IgD-negative memory B cell (primary cell): ENCODE measurements at places on chromosomes 13 and 19. TPM values are rescaled to one million over a fixed set of nuclear protein-coding genes. Genes with fewer than 3 reads are reported as not detected.

ZNF99 gene
- not detected for polyA plus RNA-seq

FXYD1 gene
- polyA plus RNA-seq: 7.1 TPM

DACT3 gene
- polyA plus RNA-seq: not detected

C2CD4C gene
- not detected for polyA plus RNA-seq

GDF15 gene
- not detected for polyA plus RNA-seq

ZNF837 gene
- polyA plus RNA-seq: 8.0 TPM

ZNF616 gene
- polyA plus RNA-seq: 5.8 TPM

LILRB5 gene
- polyA plus RNA-seq: not detected

NTF4 gene
- not detected for polyA plus RNA-seq

ACTL9 gene
- not detected for polyA plus RNA-seq

ATP8B3 gene
- 1.2 TPM for polyA plus RNA-seq
